Activated CD4-positive, alpha-beta memory T cell treated with anti-CD3 and anti-CD28 coated beads, Interleukin-2, amount 10 ng/mL, durations not matched to agents 7 days and 5 days (primary cell): ENCODE measurements at places on chromosomes 16 and 17. TPM values are rescaled to one million over a fixed set of nuclear protein-coding genes. Genes with fewer than 3 reads are reported as not detected.

- DNase-seq, result no peak
Measured at GRCh38 chr17:58504826-58505351, 9.5 kb downstream of the MTMR4 start.

The ATP1B2 gene
- total RNA-seq, result 0.50 TPM

The SOX8 gene
- 0.10 TPM for total RNA-seq

- DNase-seq, result no peak
Measured at GRCh38 chr17:48100160-48100559, 1.1 kb downstream of the CBX1 start.

DNA sequence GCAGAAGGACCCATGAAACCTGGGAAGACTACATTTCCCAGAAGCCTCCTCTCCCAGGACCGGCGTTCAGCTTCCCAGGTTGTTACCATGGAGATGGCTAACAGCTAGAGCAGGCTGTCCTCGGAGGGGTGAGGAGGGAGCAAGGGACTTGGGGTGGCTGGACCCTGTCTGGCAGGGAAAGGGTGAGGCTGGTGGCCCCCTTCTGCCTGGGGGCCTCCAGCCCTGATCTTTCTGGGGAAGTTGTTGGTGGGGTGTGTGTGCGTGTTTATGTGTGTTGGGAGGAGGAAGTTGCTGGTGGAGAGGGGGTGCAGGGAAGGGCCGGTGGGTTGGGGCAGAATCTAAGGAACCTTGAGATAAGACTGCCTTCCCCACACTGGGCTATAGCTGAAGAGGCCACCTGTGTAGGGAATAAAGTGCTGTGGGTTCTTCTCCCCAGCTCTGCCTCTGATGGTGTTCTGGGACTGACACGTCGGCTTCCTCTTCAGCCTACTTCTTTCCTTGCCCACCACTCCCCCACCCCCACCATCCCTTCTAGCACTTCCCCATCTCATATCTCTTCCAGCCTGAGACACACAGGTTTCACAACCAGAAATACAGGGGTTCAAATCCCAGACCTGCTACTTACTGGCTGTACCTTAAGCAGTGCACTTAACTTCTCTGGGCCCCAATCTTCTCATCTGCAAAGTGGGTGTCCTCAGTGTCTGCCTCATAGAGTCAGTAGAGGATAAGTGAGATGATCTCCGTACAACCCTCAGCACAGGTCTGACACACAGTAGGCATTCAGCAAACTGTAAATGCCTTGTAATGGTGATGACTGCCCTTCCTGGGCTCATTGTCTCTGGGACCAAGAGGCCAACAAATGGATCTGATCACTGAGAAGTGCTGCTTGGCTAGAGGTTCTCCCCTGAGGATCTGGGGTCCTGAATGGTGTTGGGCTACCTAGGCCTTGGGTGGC lies at the start of gene DRC7:
Gene DRC7 (plus strand): TSS at position 82 of the 955 bp plus-strand sequence. CDS start 3,144 bp downstream, outside the sequence.
- DNase-seq, result peak; percentile 32

- DNase-seq, result peak; percentile 57
Measured at GRCh38 chr17:4969047-4969550, 1.5 kb upstream of the SPAG7 start.

DNA sequence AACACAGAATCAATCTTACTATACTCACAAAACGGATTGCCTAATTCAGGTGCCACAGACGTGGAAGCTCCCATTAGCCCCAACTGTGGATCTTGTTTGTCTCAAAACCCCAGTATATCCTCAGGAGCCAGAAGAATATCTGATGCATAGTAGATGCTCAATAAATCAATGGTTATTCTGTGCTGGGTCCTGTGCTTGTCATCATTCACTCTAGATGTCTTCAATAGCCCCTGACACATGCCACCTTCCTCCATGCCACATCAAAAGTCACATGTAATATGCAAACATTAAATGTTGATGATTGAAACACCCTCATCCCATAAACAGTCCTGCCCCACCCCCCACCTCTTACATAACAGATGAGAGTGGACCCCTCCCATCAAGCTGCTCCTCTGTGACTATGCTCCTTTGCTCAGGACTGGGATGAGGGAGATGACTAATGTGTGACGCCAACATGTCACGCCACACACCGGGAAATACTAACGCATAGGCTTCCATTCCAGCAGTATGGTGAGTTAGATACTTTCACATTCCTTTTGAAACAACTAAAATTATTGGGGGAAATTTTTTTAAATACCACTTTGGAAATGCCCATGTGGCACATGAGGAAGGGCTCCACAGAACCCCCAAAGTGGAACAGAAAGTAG lies 267.6 kb upstream of the SDK2 start:
- no peak for DNase-seq

The TNFSF13 gene
- 1.8 TPM for total RNA-seq

The SLFN12L gene
- 110 TPM for total RNA-seq

The NUDT16L1 gene
- 24.2 TPM for total RNA-seq

- peak; percentile 31 for DNase-seq
Measured at GRCh38 chr17:38881600-38882191, 11.8 kb downstream of the LASP1 start.

The CORO1A gene
- 1,754 TPM for total RNA-seq

The NOG gene
- total RNA-seq, result 0.23 TPM

The DLX3 gene
- not detected for total RNA-seq

DNA sequence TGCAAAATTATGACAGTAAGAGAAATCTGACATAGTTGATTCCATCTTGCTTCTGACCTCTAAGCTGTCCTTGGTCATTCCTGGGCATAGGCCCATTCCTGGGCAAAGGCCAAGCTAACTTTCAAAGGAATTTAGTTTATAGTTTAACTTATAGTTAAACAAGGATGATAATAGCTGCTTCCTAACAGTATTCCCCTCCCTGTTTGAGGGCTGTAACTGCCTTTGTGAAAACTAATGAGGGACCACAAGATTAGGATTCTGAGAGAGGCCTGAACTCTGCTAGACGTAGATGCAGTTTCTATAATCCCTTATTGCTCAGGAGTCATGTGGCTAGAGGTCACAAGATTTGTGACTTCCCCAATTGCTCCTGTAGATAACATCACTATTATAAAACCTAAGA lies 80.2 kb upstream of the ASIC2 start:
- no peak for DNase-seq

GRCh38 chr17:11331547-11332513 lies 90.8 kb downstream of the SHISA6 start:
- no peak for DNase-seq

The PRAC2 gene
- not detected for total RNA-seq

- DNase-seq, result no peak
Measured at GRCh38 chr17:71900621-71901229, 220.1 kb upstream of the SOX9 start.

- no peak for DNase-seq
Measured at GRCh38 chr17:40457964-40458791, 14.9 kb downstream of the IGFBP4 start.

DNA sequence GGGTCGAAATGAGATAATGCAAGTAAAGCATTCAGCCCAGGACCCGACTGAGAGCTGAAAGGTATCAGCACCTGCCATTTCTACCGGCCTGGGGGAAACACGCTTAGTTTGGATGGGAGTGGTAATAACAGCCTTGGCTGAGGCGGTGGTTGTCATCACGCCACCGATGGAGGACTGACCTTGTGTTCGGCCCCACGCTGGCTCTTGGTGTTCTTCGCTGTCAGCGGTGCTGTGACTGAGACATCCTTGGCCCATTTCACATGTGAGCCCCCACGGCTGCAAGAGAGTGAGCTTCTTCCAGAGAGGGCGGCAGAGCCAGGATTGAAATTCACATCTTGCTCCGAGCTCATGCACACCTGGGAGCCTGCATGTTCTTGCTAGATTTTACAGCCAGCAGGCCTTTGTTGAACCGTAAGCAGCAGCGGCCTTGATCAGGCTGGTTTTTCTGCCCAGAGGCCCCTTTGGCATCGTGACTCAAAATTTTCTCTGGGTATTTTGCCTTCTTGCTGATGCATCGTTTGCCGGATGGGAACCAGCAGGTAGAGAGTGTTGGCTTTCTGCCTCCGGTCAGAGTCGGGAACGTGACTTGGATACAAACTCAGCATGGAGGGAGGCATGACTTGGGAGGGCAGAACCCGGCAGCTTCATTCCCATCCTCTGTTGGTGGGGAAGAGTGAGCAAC lies 341.5 kb downstream of the SNX29 start:
- no peak for DNase-seq

DNA sequence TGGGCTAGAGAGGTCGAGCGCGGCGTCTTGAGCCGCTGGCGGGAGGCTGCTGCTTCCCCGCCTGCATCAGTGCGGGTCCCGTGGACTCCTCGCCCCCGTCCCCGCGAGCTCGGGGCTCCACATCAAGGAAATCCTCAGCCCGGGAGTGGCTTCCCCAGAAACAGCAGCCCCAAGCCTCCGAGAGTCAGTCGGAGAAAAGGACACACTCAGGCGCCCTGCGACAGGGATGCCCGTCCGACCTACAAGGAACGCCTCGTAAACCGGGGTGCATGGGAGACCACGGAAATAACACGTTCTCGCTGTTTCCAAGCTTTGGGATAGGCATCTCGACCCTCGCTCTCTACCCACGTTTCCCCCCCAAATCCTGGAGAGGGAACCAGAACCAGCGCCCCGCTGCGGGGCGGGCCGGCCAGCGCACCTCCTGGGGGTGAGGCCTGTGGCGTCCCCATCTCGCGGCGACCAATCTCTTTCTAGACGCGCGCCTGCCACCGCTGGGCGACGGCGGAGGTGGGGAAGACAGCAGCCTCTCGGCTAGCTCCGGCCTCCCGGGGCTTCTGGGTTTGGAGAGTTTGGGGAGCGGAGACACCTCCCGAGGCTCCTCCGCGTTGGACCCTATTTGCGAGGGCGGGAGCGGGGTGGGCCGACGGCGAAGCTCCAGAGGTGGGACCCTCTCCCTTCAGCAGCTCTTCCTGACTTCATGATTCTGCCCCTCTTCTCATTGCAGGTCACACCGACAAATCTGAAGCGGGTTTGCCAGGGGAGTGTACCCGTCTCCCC lies 759 bp upstream of the TP53I13 start:
- DNase-seq, result peak; percentile 86

DNA sequence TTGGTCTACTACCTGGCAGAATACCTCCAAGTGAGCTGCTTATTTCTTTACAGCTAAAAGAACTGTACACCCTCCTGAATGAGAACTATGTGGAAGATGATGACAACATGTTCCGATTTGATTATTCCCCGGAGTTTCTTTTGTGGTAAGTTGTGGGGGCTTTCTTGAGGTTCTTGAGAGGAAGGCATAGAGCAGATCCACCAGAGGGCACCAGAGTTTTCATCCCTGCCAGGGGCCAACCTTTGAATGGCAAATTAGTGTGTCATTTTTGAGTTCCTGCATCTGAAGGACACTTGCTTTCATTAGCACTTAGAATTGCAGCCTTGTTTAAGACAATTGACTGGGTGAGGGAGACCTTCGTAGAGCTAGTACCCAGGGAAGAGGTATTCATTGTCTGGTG lies 35.0 kb downstream of the NMT1 start:
- no peak for DNase-seq

The CYTH1 gene
- 288 TPM for total RNA-seq

The MEOX1 gene
- total RNA-seq, result 4.2 TPM

The C16orf46 gene
- 0.73 TPM for total RNA-seq

DNA sequence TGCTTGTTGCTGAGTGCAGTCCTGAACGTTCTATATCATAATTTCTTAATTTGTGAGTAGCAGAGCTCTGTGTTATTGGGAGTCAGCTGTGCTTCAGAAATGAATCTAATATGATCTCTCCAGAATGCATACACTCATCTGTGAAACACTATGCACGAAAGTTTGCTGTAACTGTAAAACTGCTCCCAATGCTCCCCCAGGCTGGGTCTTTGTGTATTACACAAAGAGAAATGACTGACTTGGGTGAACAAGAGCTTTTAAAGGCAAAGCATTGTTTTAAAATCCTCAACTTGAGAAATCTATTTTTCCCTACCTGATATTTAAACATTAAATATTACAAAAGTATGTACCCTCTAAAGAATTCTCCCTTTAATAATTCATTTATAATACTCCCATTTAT lies 636.7 kb upstream of the KIF2B start:
- no peak for DNase-seq

GRCh38 chr16:56684256-56684925 lies 2.1 kb downstream of the MT1X start:
- no peak for DNase-seq

DNA sequence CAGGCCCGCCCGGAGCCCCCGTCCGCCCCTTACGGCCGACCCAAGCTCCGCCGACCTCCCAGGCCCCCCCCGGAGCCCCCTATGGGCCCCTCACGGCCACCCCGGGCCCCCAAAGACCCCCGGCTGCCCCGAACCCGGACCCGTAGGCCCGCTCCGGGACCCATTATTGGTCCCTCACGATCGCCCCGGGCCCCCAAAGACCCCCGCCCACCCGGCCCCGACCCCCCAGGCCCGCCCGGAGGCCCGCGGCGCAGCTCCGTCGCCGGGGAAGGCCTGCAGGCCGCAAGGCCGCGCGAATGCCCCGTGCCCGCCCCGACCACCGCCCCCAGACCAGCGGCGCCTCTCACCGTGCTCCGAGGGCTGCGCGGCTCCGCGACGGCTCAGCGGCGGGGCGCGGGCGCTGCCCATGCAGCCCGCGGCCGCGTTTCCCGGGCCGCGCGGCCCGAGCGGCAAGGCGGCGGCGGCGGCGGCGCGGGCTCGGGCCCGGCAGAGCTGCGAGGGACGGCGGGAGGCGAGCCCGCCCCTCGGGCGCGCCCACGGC lies 393 bp downstream of the ANKRD11 start:
- no peak for DNase-seq

DNA sequence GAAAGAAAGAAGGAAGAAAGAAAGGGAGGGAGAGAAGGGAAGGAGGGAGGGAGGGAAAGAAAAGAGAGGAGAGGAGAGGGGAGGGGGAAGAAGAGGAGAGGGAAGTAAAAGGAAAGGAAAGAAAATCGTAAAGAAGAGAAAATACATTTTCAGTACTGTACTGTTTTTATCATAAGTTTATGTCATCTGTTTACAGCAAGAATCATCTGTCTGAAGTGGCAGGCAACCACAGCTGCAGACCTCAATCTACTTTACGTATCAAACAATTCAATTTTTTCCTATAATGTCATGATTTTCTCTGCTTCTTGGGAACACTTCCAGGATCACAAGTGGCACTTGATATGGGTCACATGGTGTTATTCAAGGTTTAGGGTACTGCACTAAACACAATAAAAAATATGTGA lies 58.3 kb downstream of the USP32 start:
- DNase-seq, result no peak

- DNase-seq, result no peak
Measured at GRCh38 chr17:33892717-33893591, 362.1 kb upstream of the CCL2 start.

GRCh38 chr17:30600830-30601494 lies 123.8 kb downstream of the GOSR1 start:
- peak; percentile 31 for DNase-seq
